ENCODE measurements at places on chromosomes 2 and 18.

DNA sequence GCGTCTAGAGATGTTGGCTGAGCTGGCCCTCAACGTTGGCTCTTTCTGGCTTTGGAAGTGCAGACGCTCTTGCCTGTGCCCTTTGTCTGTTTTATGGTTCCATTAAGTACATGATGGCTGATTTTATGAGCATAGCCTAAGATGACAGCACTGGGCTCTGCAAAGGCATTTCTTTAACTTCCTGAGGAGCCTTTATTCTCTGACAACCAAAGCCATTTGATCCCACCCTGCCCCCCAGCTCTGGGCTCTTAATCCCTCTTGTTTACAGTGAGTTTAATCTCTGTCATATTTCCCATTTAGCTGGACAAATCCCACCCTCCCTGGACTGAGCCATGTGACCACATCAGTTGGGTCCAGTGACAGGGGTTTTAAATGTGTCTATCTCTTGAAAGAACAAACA, 195.9 kb downstream of the ACKR3 start:
- H3K4me3 ChIP-seq = no peak overlapping the region
- no peaks in the 10 kb centered on the region for H3K27me3 ChIP-seq
- H3K4me1 ChIP-seq = no peaks in the 10 kb centered on the region
- no peak for DNase-seq
- no peaks in the 10 kb centered on the region for H3K36me3 ChIP-seq

DNA sequence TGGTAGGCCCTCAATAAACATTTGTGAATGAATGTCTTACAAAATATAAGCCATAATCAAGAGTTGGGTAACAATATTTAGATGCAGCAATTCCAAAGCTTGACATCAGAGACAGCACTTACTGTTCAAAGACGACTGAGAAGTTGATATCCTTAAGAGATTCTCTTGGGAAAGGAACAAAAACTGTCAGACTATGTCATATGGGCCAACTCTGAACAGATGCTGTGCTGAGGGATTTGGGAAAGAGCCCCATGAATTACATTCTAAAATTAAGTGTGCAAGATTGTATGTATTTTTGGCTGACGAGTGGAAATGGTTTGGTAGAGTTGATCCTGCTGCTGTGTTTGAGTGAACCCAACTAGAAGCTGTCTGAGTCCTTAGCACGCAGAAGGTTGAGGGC, 250.7 kb upstream of the LINC00305 start:
- H3K4me1 ChIP-seq = no peaks in the 10 kb centered on the region
- no peaks in the 10 kb centered on the region for H3K36me3 ChIP-seq
- H3K27me3 ChIP-seq = no peaks in the 10 kb centered on the region
- no peak overlapping the region for H3K27ac ChIP-seq

DNA sequence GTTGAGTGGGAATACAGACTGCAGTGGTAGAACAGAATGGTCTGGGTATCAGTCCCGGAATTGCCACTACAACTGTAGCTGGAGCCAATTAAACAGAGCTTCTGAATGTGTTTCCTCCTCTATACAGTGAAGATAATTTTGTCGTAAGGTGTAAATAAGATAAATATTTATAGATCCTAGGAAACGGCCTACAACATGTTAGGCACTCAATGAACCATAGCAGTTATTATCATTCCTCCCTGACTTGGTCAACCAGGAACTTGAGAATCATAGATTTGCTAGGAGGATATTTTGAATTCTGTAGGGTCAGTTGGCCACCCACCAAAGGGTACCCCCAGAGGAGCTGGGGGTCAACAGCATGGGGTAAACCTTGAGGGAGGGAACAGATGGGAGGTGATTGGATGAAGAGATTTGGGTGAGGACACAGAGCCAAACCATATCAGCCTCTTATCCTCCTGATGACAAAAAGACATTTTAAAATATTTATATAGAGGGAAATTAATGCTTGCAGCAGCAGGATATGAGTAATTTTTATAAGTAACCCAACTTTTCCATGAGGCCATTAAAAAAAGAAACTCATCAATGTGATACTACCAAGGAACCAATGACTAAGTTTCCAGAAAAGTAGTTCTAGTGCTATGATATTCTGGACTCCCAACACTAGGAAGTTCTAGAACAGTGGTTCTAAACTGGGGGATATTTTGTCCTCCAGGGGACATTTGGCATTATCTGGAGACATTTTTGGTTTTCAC, 4.0 kb downstream of the DHRS9 start:
- no peak overlapping the region for H3K27ac ChIP-seq
- H3K4me1 ChIP-seq = no peaks in the 10 kb centered on the region
- H3K27me3 ChIP-seq = no peaks in the 10 kb centered on the region
- no peak overlapping the region for H3K4me3 ChIP-seq
- H3K36me3 ChIP-seq = no peaks in the 10 kb centered on the region

DNA sequence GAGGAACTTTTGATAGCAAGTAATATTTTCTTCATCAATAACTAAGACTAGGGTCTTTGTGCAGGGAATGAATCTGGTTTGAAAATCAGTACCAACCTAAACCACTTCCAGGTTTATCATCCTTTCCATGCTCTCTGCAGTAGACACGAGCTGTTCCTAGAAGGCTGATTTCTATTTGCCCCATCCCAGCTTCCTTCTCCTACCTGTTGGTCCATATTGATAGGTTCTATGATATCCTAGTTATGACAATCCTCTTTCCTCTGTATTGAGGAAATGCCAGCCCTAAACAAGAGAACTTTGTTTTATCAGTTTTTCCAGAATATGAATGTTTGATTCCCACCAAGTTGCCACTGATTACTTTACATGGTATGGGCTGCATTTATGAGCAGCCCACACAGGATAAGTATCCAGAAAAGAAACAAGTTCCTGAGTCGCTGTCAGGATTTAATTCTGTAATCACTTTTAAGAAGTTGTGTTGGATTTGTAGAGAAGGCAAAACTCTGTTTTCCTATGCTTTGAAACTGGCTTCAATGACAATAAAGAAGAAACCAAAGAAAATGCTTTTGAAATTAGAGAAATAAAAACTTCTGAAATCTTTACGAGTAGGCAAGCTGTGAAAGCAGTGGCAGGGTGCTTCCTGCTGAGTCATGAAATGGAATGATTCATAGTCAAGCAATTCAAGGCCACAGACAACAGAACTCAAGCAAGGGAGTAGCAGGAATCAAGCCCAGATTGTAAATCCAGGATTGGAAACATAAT, 37.3 kb upstream of the TANK start:
- no peak overlapping the region for H3K4me3 ChIP-seq
- DNase-seq = no peak
- H3K4me1 ChIP-seq = no peaks in the 10 kb centered on the region
- H3K27me3 ChIP-seq = no peaks in the 10 kb centered on the region
- H3K27ac ChIP-seq = no peak overlapping the region

DNA sequence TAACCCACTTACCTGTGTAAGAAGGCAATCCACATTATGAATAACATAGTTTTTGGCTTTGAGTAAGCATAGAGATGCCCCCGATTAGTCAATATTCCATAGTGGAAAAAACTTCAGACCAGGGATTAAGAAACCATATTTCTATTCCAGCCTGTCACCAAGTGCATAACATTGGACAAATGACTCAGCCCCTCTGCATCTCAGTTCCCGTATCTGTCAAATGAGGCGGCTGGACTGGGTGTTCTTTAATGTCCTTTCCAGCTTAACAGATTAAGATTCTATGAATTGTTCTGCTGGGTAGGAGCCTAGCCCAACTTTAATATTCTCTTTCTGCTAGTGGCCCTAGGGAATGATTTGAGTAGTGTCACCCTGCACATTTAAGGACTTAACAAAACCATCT, 11.8 kb upstream of the FTCDNL1 start:
- H3K27ac ChIP-seq = no peak overlapping the region
- no peak for DNase-seq
- no peaks in the 10 kb centered on the region for H3K36me3 ChIP-seq
- no peak overlapping the region for H3K4me3 ChIP-seq
- peaks cover 4% of the 10 kb centered on the region for H3K27me3 ChIP-seq

DNA sequence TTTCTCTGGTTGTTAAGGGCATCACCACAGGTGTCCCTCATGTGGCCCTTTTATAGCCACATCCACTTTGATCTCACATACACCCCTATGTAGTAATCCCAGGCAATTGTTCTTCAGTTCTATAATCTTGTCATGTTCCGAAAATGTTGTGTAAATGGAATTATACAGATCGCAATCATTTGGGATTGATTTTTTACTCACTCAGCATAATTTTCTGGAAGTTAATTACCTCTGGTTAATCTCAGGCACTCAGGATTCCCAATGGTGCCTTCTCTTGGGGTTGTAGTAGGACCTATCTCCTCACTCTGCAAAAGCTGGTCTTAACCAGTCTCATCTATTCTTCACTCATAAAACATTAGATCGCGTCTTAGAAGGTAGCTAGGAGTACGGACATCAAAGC, 1549.6 kb upstream of the DDX18 start:
- H3K27me3 ChIP-seq = no peaks in the 10 kb centered on the region
- H3K4me3 ChIP-seq = no peak overlapping the region
- H3K36me3 ChIP-seq = no peaks in the 10 kb centered on the region
- DNase-seq = no peak

- DNase-seq = no peak
- H3K27ac ChIP-seq = no peak overlapping the region
- no peaks in the 10 kb centered on the region for H3K36me3 ChIP-seq
- peaks cover 4% of the 10 kb centered on the region for H3K27me3 ChIP-seq
- H3K4me3 ChIP-seq = no peak overlapping the region
These were observed 64.5 kb downstream of the LYPD6 start for GRCh38 chr2:149394864-149395263.

- no peak overlapping the region for H3K4me3 ChIP-seq
- DNase-seq = no peak
- no peak overlapping the region for H3K27ac ChIP-seq
- no peaks in the 10 kb centered on the region for H3K4me1 ChIP-seq
These were observed 58.1 kb downstream of the NCKAP1 start for GRCh38 chr2:182980115-182980514.

DNA sequence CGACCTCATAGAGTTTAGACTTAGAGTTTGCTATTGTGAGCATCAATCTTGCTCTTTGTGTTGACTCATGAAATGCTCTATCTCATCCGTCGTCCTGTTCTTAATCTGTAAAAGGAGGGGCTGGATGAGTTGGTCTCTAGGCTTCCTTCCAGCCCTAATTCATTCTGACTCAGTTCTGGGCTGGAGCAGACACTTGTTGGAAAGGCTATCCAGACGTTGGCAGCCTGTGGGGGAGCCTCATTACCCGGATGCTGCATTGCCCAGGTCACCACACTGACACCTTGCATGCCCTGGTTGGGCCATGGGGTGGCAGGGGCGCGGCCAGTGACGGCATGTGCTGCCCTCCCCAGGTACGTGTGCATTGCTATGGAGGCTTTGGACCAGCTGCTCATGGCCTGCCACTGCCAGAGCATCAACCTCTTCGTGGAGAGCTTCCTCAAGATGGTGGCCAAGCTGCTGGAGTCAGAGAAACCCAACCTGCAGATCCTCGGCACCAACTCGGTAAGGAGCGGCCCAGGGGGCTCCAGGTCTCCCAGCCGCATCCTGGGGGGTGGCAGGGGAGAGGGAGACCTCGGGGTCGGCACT, 61.5 kb downstream of the EFR3B start:
- H3K4me3 ChIP-seq = no peak overlapping the region
- no peaks in the 10 kb centered on the region for H3K36me3 ChIP-seq
- H3K4me1 ChIP-seq = no peaks in the 10 kb centered on the region
- H3K27ac ChIP-seq = no peak overlapping the region
- DNase-seq = no peak
- no peaks in the 10 kb centered on the region for H3K27me3 ChIP-seq

Data from T-cell (primary cell).